ENCODE measurements at places on chromosomes 1 and 21.

GRCh38 chr1:25573961-25574360, 30.6 kb downstream of the LDLRAP1 start:
- DNase-seq: no peak

- DNase-seq: no peak
These were observed 76.4 kb upstream of the MAN1A2 start for GRCh38 chr1:117290890-117291289.

GRCh38 chr1:107964336-107965109, 457 bp downstream of the VAV3 start:
- DNase-seq: no peak

- no peak for DNase-seq
These were observed 29.4 kb downstream of the CDK18 start for GRCh38 chr1:205533748-205534443.

DNA sequence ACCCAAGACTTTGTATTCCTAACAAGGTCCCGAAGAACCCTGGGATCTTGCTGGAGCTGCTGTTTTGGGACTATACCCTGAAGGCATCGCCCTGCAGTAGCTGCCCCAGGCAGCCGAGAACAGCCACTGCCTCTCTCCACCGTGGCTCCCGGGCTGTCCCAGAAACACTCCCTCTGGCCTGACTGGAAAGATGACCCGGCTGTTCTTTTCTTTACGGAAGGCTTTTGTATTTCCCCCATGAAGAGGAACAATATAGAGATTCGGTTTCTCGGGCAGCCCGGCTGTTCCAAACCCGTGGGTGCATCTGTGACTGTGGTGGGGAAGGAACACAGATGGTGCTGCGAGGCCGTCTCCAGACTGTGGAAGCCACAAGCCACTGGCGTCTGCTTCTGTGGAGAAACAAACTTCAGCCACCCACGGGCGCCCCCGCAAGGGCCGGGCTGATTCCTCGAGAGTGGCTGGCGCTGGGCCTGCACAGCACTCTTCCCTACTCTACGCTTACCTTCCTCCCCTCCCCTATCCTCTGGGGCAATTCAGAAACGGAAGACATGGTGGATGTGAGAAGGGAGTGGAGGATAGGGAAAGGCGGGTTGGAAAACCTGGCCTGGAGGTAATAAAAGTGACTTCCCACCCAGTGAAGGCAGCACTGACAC, 33.7 kb upstream of the VASH2 start:
- DNase-seq: no peak

DNA sequence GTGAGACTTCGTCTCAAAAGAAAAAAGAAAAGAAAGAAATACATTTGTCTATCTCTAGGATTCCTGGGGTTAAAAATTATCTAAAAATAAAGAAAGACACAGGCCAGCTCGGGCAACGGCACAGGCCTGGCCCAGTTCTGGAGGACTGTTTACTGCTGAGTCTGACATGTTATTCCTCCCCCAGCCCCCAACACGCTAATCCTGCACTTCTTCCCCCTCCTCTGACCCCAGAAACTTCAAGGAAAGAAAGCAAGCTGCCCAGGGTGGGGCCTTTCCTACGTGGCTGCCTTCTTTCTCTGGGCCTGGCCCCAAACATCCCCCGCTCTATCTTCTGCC, 40.0 kb downstream of the ACOT7 start:
- no peak for DNase-seq

- DNase-seq: no peak
These were observed 65.2 kb downstream of the SIK1 start for GRCh38 chr21:43361493-43362296.

- DNase-seq: no peak
These were observed 56.1 kb downstream of the MIER1 start for GRCh38 chr1:66980745-66981367.

GRCh38 chr1:70587872-70588366, 176.9 kb downstream of the CTH start:
- DNase-seq: no peak

Data from stimulated activated CD4-positive, alpha-beta T cell treated with anti-CD3 and anti-CD28 coated beads, Interleukin-1b, Interleukin-23, amount 100 ng/mL, for 1 hour (primary cell).